Stimulated activated CD8-positive, alpha-beta memory T cell treated with anti-CD3 and anti-CD28 coated beads, Interleukin-15, amount 100 ng/mL, for 48 hours (primary cell): ENCODE measurements at places on chromosomes 1 and 21.

GRCh38 chr1:31161571-31161970 lies 78.1 kb downstream of the NKAIN1 start:
- no peak for DNase-seq

DNA sequence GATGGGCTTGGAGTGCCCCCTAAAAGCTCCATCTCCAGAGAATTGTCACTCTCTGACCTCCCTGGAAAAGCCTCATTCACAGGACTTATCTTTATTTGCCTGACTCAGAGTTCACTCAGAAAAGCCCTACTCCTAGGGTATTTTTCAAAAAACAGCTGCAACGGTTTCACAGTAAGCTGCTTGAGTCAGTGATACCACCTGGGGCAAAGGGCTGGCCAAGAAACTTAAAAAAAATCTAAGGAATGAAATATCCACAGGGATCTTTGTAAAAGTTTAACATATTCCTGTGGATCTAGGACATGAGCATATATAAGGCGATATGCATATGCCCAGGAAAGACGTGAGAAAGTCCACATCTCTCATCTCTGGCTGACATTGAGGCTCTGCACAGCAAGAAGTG lies 33.8 kb upstream of the TSPAN2 start:
- no peak for DNase-seq

GRCh38 chr1:22680726-22681125 lies 27.7 kb downstream of the C1QB start:
- DNase-seq: no peak

DNA sequence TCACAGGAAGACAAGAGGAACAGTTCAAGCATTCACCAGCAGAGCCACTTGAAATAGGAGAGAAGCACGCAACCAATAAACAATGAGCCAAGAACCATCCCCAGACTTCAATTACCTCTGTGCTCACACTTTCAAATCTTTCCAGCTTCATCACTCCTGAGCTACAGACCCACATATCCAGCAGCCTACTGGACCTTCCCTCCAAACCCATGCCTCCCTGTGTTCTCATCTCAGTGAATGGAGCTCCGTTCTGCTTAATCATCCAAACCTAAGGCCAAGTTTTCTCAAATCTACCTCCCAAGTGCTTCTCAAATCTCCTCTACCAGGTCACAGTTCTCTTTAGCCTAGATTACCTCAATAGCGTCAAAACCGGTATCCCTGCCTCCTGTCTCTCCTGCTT lies 3.7 kb downstream of the PEF1 start:
- no peak for DNase-seq
